ENCODE measurements at places on chromosomes 1 and 21. TPM values are rescaled to one million over a fixed set of nuclear protein-coding genes. Genes with fewer than 3 reads are reported as not detected.

The MATN1 gene
- 0.30 TPM for total RNA-seq

The TMEM50B gene
- total RNA-seq: 10.3 TPM

The MEX3A gene
- total RNA-seq: 2.8 TPM

The TMPRSS2 gene
- not detected for total RNA-seq

The DCST2 gene
- total RNA-seq: 1.6 TPM

DNA sequence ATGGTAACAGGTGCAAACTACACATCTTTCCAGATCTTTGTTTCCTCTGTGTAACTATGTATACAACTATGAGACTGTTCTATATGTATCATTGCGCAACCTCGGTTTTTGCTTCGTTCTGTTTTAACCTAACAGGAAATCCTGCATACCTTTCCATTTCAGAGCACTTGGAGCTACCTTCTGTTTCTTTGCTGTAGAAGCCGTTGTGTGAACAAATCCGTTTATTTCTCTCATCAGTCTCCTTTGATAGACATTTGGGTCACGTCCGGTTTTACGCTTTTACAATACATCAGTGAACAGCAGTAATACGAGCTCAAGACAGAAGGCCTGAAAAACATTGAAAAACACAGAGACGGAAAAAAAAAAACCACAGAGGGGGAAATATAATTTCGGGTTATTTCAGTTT, 10.5 kb downstream of the ATP5IF1 start:
- DNase-seq: no peak

DNA sequence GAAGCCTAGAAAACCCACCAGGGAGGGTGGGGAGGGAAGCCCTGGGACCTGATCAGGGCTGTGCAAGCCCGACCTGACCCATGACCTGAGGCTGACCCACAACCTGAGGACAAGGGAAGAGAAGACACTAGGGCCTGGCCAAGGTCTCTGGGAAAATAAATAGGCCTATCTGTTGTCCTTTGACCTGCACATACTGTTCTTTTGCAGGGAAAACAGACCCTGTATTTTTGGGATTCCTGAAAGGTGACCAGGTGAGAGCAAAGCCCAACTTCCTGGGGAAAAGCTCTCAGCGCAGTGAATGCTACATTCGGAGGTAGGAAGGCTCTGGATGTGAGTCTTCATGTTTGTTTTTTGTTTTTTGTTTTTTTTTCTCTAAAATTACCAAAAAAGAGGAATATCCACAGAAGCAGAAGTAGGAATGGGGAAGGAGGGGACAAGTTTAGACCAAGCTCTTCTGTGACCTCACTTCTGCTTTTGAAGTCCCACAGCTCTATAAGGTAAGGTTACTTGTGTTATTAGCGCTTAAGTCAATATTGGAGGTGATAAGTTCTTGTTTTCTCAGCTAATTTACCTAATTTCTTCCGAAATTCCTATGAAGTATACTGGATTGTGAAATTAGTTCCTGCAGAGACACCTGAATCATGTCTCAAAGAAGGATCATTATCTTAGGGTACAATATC, 26.2 kb upstream of the LYST start:
- no peak for DNase-seq

DNA sequence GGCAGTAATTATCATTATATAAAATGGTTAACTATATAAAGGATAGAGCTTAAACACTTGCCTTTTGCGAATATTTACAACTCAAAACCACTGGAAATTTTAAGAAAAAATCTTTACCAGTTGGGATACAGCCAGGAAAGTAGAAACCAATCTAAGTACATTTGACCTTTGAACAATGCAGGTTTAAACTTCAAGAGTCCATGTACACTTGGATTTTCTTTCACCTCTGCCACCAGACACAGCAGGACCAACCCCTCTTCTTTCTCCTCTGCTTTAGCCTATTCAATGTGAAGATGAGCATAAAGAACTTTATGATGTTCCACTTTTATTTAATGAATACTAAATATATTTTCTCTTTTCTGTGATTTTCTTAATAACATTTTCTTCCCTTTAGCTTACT, 361.1 kb downstream of the NEGR1 start:
- DNase-seq: no peak

- DNase-seq: no peak
Measured at GRCh38 chr21:33302796-33303195, 22.0 kb upstream of the IFNAR1 start.

DNA sequence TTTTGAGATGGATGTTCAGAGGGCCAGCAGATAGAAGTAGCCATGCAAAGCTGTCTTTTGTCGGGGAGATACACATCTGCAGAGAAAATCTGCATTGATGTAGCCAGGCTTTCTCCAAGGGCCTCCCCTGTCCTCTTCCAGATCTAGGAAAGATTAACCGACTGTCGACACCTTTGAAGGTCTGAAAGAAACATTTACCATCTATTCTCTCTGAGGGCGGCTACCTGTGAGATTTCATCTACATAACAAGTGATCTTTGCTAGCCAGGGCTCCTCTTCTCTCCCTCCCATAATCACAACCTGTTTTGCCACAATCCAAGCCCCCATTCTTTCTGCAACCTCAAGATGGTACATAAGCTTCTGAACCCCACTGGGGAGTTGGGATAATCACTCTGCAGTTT, 193.6 kb downstream of the RGS7 start:
- DNase-seq: no peak

DNA sequence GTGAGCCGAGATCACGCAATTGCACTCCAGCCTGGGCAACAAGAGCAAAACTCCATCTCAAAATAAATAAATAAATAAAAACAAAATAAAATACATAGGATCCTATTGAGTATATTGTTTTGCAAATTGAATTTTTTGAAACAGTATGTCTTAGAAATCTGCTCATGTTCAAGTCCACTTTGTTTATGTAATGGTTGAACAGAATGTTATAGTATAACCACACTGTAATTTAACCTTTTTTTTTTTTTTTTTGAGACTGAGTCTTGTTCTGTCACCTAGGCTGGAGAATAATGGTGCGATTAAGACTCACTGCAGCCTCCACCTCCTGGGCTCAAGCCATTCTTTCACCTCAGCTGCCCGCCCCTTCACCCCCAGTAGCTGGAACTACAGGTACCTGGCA, 31.4 kb downstream of the PARK7 start:
- DNase-seq: no peak

DNA sequence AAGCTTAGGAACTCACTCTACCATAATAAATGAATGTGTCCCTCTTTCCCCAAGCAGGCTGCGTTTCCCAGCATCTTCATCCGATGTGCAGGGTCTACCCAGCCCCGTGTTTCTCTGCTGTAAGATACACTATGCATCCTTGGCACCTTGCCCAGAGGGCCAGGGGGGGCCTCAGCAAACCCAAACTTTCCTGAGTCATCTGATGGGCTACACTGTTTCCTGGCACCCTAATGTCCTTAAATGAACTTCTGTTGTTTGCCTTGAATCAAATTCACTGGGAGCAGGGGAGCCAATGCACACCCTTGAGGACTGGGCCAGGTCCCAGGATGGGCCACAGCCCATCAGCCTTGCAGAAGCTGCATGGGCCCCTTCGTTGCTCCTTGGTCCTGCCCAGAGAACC, 145.5 kb downstream of the IGSF21 start:
- DNase-seq: no peak

DNA sequence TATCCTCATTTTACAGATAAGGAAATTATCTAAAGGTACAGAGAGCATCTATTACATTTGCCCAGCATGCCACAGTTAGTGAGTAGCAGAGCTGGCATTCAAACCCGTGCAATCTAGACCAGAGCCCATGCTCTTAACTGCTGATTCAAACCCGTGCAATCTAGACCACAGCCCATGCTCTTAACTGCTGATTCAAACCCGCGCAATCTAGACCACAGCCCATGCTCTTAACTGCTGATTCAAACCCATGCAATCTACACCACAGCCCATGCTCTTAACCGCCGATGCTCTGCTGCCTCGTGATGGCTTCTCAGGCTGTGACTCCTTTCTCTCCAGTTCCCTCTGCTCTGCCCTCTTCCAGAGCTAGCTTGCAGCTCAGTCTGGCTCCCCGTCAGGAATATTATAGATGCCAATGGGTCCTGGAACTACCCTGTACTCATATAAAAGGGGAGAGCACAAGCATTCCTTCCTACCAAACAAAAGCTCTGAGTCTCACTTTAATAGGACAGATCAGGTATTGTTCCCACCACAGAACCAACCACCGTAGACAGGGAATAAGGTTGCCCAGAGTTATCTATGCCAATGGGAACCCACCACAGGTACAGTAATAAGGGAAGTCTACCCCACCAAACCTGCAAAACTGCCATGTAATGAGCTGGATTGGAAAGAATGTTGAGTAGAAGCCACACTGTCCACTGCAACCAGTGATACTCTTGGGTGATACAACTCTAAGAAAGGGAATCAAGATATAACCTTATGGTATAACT, 78.4 kb downstream of the SMYD3 start:
- no peak for DNase-seq

GRCh38 chr1:17773591-17774326, 18.6 kb downstream of the ACTL8 start:
- DNase-seq: no peak
